Anterior cingulate cortex (tissue), 58 donors: ENCODE measurements at places on chromosomes 2 and 18.
A peak's percentile ranks its signal among the peaks of the same experiment; 100 is the strongest.

- no peak for DNase-seq
These were observed 9.6 kb downstream of the CPLX4 start for GRCh38 chr18:59308938-59309260.

DNA sequence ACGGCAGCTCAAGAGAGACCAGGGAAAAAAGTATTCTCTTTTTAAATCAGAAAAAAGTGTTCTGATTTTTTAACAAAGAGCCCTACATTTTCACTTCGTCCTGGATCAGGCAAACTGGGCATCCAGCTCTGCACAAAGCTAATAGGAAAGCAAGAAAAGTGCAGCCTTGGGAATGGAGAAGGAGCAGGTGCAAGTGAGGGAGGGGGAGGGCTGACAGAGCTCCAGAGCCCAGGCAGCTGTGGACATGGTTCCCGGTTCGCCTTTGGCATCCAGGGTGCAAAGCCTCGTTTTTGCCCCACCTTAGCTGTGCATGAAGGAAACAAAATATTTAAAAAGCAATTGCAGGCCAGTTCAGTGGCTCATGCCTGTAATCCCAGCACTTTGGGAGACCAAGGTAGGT, 82.2 kb downstream of the FAM124B start:
- DNase-seq = no peak

- no peak for DNase-seq
These were observed 627.4 kb downstream of the FBXO15 start for GRCh38 chr18:73520229-73520628.

- DNase-seq = no peak
These were observed 3.7 kb downstream of the ZNF142 start for GRCh38 chr2:218655751-218656150.

DNA sequence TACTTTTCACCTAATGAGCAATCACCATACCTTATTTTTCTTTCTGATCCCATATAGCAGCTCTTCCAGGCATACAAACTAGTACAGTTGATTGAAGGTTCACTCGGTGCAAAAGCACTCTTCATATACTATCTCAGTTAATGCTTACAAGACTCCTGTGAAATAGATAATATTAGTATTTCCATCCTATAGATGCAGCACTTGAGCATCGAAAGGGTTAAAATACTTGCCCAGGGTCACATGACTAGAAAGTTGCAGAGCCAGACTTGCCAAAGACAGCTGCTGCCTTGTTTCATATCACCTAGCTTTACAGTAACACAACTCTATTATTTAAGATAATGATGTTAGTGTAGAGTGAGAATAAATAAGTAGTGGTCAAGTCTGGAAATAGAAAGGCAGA, 466.0 kb upstream of the TNP1 start:
- DNase-seq = no peak

- no peak for DNase-seq
These were observed 24.5 kb downstream of the IMPA2 start for GRCh38 chr18:12005538-12006487.

GRCh38 chr2:203591642-203592041, 56.5 kb upstream of the RAPH1 start:
- DNase-seq = no peak

- DNase-seq = no peak
These were observed 97.1 kb upstream of the TNP1 start for GRCh38 chr2:216956820-216957493.

GRCh38 chr2:95159690-95160449, at the start of gene ZNF514:
TSS of gene ZNF514 (minus strand) at chr2:95159848. CDS start at chr2:95153253, 6,595 bp downstream.
- DNase-seq = peak; percentile 61

GRCh38 chr2:102664471-102664909, 45.1 kb downstream of the SLC9A2 start:
- DNase-seq = no peak

DNA sequence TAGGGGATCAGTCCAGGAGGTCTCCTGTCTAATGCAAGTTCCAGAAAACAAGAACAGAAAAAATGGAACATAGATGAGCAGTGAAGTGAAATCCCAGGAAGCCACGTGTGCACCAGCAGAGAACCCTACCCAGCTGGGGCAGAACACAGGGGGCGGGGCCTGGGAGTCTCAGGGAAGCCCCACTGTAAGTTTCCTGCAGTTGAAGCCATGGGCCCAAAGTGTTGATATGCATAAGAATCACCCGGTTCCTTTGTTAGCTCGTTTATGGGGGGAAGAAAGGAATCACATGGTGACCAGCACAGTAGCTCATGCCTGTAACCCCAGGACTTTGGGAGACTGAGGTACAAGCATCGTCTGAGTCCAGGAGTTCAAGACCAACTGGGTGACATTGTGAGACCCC, 131.3 kb downstream of the INO80D start:
- DNase-seq = no peak

GRCh38 chr2:160028431-160029269, 33.8 kb downstream of the PLA2R1 start:
- DNase-seq = no peak

- no peak for DNase-seq
These were observed 27.2 kb downstream of the SNED1 start for GRCh38 chr2:241025639-241026038.

GRCh38 chr2:168700615-168701245, 101.7 kb upstream of the NOSTRIN start:
- DNase-seq = no peak

DNA sequence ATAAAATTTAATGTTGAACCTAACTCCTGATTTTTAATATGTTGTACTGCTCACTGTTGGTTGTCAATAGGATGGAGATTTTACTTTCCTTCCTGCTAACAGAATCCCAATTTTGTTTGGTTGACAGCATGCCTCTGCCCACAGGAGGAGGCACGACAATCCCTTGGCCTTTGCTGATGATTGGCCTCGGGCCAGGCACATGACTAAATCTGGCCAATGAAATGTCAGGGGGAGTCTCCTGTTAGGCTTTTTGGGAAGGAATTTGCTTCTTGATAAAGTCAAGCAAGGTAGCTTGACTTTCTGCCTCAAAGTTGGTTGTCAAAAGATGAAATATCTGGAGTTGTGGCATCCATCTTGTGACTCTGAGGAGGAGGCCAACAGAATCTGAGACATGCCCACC, 6.8 kb upstream of the TGFA start:
- DNase-seq = no peak

DNA sequence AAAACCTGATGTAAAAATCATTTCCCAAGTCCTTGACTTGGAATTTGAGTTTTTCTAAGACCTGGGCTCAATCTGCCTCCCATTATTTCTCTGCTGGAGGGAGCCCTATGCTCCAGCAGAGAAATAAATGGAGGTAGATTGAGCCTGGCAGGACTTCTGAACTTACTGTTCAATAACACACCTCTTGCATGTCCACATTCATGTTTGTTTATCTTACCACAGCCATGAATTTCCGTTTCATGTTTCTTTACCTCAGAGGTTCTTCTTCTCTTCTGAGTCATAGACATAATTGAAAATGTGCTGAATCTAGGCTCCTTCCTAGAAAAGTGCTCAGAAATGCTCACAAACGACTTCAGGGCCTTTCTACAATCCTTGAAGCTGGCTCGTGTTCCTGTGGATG, 170.8 kb downstream of the PMAIP1 start:
- DNase-seq = no peak

- no peak for DNase-seq
These were observed 83.1 kb downstream of the CDC42EP3 start for GRCh38 chr2:37588316-37588777.

DNA sequence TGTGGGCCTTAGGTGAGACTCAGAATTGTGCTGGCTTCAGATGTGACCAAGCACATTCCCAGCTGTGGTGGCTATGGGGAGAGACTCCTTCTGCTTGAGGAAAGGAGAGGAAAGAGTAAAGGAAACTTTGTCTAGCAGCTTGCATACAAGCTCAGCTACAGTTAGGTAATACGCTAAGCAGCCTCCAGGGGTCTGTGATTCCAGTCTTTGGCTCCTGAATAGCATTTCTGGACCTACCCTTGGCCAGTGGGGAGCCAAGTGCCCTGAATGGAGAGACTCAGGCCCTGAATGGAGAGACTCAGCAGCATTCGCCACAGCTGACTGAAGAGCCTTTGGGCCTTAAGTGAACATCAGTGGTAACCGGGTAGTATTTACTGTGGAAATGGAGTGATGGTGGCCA, 227.4 kb upstream of the CDH7 start:
- DNase-seq = no peak

DNA sequence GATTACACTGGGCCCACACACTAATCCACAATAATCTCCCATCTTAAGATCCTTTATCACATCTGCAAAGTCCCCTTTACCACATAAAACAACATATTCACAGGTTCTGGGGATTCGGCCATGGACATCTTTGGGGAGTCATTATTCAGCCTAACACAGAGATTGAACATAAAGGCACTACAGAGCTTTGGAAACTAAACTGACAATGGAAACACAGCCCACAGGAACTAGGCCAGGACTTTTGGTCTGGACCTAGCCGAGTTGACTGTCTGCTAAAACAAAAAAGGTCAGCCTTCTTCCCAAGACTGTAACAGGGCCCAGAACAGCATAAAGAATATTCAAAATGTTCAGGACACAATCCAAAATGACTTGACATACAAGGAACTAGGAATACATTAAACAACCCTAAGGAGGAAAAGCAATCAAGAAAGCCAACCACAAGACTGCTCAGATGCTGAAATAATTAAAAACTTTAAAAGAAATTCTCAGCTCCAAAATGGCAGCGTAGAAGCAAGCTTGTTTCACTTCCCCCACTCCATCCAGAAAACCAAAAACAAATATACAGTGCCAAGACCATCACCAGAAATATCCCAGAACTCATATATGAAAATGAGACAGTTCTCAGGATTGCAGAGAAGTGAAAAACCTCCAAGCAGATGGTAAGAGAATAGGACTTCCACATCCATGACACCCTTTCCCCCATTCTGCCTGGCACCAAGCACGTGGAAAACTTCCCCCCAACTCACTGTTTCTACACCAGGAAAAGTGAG, 207.8 kb downstream of the ATAD2B start:
- DNase-seq = no peak

DNA sequence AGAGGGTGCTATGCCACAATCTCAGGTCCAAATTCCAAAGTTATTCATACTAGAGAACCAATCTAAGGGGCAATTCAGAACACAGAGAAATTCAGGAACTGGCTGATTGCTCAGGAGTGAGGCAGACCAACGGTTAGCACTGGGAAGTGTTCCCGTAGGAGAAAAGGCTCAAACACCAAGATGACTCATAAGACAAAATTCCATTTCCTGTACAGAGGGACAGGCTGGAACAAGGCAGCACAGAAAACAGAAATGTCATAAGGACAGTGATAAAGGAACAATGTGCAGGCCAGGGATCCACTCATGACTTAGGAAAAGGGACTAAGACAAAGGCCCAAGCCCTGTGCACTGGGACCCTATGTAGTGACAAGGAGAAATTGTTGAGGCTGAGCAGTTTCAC, 54.2 kb downstream of the PDE1A start:
- DNase-seq = no peak

DNA sequence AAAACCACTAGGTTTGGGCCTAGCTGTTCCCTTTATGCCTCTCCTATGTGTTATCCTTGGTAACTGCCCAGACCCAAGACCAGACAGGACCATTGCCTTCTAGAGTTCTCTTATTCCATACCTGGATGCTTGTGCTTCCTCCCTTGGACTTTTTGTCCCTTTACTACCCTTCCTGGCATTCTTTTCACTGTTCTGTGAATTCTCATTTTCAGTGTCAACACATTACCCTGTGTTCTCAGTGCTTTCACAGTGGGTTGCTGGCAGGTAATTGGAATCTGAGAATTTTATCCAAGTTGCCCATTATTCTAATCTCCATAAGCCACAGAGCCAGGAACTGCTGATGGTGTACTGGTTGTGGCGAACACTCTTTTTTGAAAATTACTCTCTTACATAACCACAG, 41.7 kb downstream of the ZDBF2 start:
- no peak for DNase-seq
